Naive thymus-derived CD8-positive, alpha-beta T cell (primary cell): ENCODE measurements at places on chromosomes 5 and 9. TPM values are rescaled to one million over a fixed set of nuclear protein-coding genes. Genes with fewer than 3 reads are reported as not detected.
A peak's percentile ranks its signal among the peaks of the same experiment; 100 is the strongest.

The TRIM7 gene
- 4.2 TPM for total RNA-seq

- no peak for DNase-seq
These were observed 24.1 kb upstream of the MTAP start for GRCh38 chr9:21778304-21778703.

The GPX8 gene
- total RNA-seq = not detected

The SURF1 gene
- total RNA-seq = 59.5 TPM

The ANAPC2 gene
- 143 TPM for total RNA-seq

DNA sequence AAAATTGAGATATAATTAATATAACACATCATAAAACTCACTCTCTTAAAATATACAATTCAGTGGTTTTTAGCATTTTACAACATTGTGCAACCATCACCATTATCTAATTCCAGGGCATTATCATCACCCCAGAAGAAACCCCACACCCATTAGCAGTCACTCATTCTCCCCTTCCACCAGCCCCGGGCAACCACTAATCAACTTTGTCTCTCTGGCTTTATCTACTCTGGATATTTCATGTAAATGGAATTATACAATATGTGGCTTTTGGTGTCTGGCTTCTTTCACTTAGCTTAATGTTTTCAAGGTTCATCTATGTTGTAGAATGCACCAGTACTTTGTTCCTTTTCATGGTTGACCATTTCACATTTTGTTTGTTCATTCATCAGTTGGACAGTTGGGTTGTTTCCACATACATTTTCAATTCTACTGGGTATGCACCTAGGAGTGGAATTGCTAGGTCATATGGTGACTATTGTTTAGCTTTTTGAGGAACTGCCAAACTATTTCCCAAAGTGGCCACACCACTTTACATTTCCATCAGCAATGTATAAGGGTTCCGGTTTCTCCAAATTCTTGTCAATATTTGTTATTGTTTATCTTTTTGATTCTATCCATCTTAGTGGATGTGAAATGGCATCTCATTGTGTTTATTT, 62.4 kb downstream of the MARCHF3 start:
- DNase-seq = no peak

- no peak for DNase-seq
These were observed 220.0 kb downstream of the PBX3 start for GRCh38 chr9:125966959-125967711.

DNA sequence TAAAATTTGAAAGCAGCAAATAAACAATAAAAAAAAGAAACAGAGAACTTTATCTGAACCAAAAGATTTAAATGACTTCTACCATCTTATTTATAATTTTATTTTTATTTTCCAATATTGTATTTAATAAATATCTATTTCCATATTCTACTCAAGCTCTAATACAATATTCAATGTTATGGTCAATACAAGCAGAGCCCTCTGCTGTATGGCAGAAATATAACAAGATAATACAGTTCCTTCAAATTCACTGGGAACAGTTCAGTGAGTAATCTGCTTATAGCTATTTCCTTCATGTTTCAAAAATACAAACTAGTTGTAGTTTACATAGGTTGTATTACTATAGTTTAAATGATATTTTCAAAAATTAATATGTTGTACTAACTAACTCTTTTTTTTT, 332.7 kb downstream of the PRDM9 start:
- DNase-seq = no peak

The C9orf50 gene
- not detected for total RNA-seq

DNA sequence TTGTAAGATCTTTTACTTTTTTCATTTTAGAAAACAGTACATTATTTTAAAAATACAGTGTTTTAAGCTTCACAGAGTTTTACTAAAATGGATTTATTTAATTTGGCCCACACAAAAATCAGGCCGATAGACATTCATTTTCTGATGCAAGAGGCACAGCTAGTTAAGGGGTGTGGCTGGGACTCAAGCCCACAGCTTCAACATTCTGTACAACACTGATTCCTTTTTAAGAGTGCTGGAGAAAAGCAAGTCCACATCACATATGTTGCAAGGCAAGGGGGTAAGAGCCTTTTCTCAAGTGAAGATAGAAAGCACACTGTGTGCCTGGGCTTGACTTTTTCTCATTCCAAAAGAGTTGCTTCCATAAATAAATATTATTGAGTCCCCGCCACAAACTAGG, 195.9 kb downstream of the RFK start:
- DNase-seq = no peak

DNA sequence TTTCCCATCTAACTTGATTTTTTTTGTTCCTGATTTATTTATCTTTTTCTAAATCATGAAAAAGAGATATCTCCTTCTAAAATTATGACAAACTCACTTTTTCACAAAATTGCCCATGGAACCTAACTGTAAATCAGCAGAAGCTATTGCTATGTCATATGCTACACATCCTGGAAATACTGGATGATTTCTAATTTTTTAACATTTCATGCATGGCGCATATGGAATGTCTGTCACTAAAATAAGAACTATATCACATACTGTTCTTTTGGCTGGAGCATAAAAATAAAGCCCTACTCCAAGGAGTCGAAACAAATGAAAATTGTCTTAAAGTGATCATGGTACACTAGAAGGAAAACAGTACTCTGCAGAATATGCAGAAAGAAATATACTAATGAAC, 60.6 kb downstream of the CAMK4 start:
- DNase-seq = no peak

- no peak for DNase-seq
These were observed 45.9 kb downstream of the KCNN2 start for GRCh38 chr5:114407783-114408182.

- DNase-seq = no peak
These were observed 48.7 kb downstream of the DNAJC21 start for GRCh38 chr5:34977934-34978613.

- peak; percentile 70 for DNase-seq
These were observed 8.7 kb upstream of the ERAP1 start for GRCh38 chr5:96816411-96816939.

- DNase-seq = no peak
These were observed 215.3 kb downstream of the MEF2C start for GRCh38 chr5:88667496-88668201.

GRCh38 chr5:2030131-2030530, 147.4 kb upstream of the IRX4 start:
- DNase-seq = no peak

GRCh38 chr5:78182838-78183237, 111.7 kb downstream of the AP3B1 start:
- no peak for DNase-seq

DNA sequence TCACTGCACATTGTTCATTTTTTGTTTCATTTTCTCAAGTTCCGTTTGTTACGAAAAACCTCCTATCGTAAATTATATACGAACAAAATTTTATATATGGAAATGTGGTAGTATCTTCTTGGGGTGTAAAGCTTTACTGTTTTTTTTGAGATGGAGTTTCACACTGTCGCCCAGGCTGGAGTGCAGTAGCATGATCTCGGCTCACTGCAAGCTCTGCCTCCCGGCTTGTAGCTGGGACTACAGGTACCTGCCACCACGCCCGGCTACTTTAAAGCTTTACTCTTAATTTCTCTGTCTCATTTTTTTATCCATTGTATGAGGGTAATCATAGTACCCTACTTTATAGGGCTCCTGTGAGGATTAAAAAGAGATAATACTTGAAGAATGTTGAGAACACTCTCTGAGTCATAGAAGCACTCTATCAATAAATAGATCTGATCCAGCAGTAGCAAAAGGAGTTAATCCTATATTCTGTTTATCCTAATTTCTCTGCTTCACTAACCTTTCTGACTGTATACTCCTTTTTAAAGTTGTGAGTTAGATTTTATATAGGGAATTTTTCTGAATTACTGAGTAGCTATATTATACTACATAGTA, 5.6 kb upstream of the LRRC70 start:
- DNase-seq = no peak

The MELK gene
- total RNA-seq = not detected

DNA sequence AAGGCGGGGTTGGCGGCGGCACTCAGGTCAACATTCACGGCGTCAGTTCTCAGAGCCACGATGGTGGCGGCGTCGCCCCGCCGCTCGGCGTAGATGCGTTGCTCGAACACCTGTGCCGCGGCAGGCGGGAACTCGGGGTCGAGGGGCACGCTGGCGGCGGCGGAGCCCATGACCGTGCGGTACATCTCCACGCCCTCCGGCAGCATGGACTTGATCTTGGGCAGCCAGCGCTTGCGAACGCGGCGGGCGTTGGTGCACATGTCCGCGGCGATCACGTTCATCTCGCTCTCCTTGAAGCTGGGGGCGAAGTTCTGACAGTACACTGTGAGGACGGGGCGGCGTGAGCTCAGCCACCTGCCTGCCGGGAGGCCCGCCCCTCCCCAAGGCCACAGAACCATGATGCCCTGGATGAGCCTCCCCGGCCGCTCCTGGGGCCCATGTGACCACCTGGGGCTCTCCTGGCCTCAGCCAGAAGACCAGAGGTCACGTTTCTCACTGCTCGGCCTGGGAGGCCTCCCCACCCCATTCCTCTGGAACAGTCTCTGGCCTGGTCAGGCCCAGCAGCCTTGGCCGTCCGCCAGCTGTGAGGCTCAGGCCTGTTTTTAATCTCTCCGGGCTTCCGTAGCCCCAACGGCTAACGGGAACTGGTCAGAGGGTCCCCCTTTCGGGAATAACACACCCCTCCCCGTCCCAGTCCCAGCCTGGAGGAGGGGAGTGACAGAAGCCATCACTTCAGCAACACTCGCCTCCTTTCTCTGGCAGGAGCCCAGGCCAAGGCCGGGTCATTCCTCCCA, 50.7 kb upstream of the UBAC1 start:
- no peak for DNase-seq

GRCh38 chr9:36093384-36093783, 43.1 kb upstream of the GLIPR2 start:
- no peak for DNase-seq
